Neuronal stem cell (in vitro differentiated cells): ENCODE measurements at places on chromosomes 4 and X.

DNA sequence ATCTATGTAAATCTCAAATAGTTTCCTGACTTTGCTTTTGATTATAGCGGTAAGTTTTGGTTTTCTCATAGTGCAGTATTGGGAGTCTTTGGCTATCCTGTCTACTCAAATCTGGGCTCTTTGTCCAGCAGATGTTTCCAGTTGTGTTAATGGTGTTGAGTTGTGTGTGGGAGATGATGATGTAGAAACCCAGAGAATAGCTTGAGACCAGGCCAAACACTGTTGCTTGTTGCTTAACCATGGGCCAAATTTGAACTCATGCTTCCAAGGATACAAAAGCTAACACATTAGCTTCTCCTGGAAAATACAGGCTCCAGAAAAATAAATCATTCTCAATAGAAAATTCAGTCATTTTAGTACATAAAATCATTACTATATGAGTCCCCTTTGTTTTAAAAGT, 82.6 kb upstream of the GYPA start:
- DNase-seq: no peak

DNA sequence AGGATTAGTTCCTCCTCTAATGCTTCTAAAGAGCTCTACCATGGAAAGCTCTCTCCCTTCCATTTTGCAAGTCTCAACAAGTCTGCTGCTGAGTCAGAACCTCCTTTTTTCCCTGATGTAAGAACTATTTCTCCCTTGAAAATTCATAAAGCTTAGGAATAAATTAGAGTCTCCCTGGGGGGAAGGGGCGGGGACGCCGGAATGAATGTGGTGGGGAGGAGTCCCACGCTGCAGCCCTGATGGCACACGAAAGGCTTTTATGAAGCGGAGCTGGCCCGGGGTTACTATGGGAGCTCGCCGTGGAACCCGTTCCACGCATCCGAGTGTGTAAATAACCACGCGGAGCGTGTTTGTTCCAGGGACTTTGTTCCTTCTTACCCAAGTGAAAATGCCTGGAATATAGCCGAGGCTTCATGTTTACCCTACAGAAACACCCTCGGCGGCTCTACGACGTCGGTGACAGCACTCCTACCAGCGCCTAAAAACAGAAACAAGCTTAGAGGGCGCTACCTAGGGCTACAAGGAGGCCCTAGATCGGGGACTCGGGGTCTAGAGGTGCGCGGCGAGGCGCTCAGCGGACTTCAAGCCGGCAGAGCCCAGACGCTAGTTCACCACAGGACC, 923 bp upstream of the CPEB2 start:
- peak; percentile 47 for DNase-seq

DNA sequence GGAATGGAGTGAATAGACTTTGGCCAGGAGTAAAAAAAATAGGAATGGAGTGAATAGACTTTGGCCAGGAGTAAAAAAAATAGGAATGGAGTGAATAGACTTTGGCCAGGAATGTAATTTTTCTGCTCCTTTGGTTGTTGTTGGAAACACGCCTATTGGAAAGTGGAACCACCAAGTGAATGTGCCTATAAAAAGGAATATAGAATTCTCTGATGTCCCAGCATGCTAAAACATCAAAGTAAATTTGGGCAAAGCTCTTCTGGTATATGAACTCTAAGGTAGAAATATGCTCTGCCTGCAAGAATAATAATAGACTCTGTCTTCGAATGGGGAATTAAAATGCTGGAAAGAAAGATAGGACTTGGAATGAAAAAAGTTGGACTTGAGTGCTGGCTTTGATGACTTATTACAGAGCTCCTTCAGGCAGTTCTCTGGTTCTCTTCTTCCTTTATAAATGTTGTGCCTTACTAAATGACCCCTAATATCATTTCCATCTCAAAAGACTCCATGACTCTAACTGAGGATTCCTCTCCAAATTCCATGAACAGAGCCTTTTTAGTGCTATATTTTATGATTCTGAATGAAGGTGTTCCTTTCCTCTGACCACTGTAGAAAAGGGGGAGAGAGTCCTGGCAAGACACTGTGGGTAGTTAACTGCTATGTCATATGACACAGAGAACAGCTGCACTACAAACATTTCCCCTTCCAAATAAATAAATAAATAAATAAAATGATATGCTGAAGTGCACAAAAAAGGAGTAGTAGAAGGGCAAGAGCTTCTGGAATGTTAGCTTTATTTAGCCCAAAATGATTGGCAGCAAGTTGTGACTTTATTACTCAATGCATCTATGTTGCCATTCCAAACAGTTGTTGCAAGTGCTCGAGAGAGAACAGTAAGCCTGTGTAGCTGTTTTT, 13.5 kb upstream of the GBA3 start:
- no peak for DNase-seq

GRCh38 chr4:185394568-185395237, 1.0 kb downstream of the LRP2BP start:
- DNase-seq: no peak

DNA sequence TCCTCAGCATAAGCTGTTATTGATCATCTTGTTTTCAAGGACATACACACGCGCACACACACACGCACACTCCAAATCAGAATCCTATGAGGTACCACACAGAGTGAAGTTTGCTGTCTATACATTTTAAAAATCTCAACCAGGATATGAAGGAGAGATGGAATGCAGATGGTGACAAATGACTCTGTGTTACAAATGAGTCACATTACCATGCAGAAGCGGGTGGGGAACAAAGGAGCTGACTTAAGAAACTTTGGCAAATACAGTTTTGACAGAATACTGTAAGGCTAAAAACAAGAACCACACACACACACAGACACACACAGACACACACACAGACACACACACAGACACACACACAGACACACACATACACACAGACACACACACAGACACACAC, 81.7 kb downstream of the RELL1 start:
- DNase-seq: no peak

- no peak for DNase-seq
These were observed 61.5 kb downstream of the GLRA2 start for GRCh38 chrX:14590693-14591424.

DNA sequence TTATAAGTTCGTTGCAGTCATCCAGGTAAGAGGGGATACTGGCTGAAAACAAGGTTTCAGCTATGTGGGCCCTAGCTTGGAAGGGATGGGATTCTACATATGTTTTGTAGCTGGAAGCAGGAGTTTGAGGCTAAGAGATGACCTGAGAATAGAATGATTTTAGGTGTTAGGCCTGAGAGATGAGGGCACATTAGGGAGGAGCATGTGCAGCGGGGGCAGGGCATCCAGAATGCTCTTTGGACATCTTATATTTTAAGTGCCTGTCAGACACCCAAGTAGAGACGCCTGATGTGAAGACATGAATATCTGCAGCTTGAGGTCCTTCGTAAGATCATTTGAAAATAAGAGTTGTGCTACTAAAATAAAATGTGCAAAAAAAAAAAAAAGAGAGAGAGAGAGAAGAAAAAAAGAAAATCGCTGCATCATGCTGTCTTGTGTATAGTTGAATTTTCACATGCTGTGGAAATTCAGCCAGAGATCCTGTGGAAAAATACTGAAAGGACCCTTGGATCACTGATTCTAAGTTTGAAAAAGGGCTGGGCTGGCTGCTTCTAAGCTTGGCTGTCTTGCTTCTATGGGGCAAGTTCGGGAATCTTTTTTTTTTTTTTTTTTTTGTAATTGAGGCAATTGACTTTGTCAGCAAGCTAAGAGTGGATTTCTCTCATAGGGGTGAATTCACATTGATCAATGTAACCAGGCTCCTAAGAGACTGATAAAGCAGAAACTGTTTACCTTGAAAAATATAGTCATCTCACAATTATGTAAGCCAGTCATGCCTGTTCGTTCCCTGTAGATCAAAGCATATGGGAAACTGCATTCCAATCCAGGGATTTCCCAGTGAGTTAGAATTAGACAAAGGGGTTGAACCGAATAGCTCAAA, 341.0 kb upstream of the GATB start:
- no peak for DNase-seq

DNA sequence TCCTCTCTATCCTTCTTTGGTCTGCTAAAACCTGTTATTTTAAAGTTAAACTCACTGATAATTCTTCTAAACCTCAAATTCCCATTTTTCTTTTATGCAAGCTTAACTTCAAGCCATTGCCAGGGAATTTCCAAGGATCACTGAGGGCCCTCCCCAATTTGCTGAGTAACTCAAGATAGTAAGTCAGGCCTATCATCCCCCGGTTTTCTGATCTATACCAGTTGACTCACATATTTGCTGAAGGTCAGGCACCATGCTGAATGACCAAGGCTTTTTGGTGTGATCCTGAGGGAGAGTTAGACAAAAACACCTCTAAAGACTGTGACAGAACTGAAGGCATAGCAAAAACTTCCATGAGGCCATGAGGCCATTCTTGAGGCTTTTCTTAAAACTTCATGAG, 1301.9 kb downstream of the PCDH7 start:
- no peak for DNase-seq

- peak; percentile 66 for DNase-seq
These were observed at the start of gene TAPT1 for GRCh38 chr4:16225863-16226815. Gene TAPT1 (minus strand): TSS chr4:16226471. CDS start chr4:16226457, 14 bp downstream.

DNA sequence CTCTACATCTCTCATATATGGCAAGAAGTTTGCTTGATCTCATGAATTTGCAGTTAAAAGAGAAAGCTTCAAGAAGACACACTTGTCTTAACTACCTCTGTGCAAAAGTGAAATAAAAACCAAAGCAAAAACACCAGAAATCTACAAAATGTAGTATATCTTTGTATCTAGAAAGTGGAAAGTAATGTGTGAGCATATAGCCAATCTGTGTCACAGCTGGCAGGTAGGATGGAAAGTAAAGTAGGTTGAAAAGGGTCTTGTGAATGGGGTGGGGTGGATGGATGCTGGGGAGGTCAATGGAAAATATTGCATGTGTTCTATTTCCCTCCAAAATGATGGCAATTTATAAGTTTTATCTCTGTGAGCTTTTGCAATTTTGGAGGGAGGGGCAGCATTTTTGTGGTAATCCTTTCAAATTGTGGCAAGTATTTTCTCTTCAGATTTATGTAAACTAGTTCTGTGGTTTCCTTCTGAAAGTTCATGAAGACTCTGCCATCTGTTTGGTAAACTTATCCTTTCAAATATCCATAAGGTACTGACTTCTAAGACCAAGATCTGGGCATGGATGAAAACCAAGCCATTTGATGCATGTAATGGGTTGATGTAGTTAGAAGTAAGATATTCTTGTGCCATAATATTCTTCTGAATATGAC, 215.9 kb upstream of the GIMD1 start:
- no peak for DNase-seq

DNA sequence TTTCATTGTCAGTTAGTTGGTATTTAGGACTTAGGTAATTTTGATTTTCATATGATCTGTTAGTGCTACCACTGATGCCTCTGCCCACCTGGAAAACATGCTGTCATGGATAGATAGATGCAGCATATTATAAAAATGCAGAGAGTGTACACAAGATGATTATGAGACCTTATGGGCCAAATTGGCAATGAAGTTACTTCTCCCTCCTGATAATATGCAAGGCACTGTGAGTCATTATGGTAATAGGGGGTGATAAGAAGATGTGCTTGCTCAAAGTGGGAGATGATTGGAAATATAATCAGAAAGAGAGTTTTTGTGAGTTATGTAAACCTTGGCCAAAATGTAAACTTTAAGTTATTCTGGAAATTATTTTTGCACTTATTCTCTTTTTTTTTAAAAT, 56.6 kb upstream of the RHOH start:
- DNase-seq: no peak

DNA sequence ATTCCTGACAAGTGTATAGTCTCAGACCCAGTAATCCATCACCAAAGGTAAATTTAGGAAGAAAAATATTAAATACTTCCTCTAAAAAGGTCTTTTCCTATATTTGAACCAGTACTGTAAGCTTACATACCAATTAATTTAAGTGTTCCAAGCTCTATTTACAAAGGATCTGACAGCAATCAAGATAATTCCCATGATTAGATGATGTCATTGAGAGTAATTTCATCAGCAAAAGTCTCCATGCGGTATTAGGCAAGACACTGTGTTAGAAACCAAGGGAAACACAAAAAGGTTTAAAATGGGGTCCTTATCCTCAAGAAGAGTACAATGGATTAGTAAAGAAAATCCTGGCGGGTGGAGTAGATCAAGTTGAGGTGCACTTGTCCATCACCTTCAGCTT, 198.5 kb downstream of the PRDM5 start:
- no peak for DNase-seq

DNA sequence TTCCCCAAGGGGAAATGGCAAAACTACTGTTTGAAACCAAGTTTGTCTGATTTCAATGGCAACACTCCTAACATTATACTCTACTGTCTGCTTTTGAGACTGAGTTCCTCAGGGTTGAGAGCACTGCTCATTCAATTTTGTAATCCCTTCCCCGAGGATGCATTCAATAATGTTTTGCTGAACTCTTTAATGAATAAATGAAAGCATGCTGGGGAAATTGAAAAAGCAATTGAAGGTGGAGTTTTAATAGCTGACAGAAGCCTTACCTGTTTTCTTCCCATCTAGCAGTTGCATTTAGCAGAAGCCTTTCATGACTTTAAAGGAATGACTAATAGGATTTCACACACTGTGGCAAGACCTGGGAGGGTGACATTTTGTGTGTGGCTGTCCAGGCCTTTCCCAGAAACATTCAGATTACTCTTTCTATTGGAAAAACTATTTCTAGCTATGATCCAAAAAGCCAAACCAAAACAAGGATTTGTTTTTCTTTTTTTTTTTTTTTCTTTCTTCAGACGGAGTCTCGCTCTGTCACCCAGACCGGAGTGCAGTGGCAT, 45.1 kb downstream of the DTHD1 start:
- no peak for DNase-seq

- DNase-seq: no peak
These were observed 142.7 kb downstream of the NPNT start for GRCh38 chr4:106038012-106038411.

- no peak for DNase-seq
These were observed 112.9 kb downstream of the AMMECR1 start for GRCh38 chrX:110204986-110205385.

- DNase-seq: no peak
These were observed 36.0 kb downstream of the ARHGAP6 start for GRCh38 chrX:11629593-11630211.
